Breast epithelium (tissue), 4 donors: ENCODE measurements at places on chromosomes 1 and 21.
A peak's percentile ranks its signal among the peaks of the same experiment; 100 is the strongest.

DNA sequence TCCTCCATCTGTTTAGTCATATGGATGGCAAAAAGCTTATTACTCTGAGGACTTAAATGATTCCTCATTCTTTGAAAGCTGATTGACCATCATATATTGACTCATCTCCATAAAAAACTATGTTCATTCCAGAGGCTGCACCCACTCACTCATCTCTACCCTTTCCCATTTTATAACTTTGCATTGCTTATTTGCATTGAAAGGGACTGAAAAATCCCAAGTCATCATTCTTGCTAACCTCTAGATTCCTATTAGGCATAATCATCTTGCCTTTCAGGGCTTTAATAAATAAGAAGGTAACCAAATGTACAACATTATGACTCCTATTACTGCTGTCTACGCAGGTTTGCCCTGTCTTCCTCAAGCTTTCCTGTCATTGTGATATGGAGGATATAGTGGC lies 1180.3 kb upstream of the B3GALT2 start:
- DNase-seq, result no peak

DNA sequence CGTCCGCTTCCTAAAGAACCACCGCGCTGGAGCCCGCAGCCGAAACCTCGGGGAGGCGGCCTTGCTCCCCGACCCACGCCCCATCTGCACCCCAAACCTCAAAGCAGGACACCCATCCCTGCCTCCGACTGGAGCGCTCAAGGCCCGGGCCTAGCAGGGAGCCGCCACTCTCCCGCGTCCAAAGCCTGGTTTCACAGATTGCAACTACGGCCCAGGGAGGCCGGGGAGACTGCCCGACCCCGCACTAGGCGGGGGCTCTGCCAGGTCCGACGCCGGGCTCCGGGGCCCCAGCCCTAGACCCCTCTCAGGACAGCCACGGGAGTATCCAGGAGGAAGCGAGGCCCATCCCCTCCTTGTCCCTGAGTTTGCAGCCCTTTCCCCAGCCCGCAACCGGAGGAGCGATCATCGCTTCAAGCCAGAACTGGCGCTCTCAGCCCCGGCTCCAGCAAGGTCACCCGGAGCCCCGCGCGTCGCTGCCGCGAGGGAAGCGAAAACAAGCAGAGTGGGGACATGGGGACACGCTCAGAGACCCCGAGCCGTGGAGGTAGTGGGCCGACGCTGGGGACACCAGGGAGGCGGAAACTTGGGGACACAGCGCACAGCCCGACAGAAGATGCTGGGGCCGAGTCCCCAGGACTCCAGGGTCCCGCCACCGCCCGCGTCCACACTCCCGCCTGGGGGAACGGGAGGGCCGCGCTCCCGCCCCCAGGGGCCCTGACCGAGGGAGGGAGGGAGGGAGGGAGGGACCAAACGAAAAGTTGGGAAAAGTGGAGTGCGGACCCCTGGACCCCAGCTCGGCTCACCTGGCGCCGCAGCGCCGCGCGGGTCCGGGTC lies 433 bp downstream of the TMEM200B start:
- DNase-seq, result no peak

- DNase-seq, result no peak
Measured at GRCh38 chr1:151193856-151194255, 3.9 kb upstream of the VPS72 start.

GRCh38 chr1:91278754-91279153 lies 125.9 kb downstream of the HFM1 start:
- DNase-seq, result no peak

DNA sequence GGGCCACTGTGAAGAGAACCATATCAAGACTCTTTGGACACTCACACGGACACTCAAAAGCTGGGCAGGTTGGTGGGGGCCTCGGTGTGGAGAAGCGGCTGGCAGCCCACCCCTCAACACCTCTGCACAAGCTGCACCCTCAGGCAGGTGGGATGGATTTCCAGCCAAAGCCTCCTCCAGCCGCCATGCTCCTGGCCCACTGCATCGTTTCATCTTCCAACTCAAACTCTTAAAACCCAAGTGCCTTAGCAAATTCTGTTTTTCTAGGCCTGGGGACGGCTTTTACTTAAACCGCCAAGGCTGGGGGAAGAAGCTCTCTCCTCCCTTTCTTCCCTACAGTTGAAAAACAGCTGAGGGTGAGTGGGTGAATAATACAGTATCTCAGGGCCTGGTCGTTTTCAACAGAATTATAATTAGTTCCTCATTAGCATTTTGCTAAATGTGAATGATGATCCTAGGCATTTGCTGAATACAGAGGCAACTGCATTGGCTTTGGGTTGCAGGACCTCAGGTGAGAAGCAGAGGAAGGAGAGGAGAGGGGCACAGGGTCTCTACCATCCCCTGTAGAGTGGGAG lies 36.3 kb upstream of the TDRD10 start:
- DNase-seq, result no peak

DNA sequence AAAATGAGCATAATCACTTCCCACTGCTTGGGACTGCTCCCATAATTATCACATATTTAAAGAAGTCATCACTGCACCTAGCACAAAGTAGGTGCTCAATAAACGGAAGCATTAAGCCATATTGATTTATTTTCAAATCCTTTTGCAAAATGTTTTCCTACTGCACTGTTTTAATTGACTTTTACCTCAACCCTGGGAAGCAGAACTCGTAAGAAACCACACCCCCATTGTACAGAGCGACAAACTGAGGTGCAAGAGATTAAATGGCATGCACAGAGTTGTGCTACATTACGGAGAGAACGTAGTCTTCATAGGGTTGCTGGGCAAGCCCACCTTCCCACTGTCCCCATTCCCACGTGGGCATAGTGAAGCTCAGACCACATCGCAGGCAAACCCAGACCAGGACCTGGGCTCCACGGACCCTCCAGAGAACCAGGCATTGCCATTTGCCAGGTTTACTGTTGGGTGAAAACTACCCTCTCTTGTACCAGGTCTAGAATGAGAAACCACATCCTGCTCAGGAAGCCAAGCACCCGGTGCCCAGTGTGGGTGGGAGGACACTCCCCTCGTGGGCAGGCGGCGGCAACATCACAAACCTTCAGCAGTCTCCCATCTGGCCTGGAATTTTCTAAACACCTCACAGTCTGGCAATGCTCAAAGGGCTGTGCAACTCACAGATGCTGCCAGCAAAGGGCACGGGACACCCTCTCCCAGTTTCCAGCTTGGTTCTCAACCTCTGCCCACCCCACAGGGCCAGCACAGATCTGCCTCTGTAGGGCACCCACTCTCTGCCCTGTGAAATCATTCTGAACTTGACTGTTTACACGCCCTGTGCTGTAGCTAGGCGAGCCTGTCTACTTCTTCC lies 8.2 kb downstream of the IFFO2 start:
- peak; percentile 87 for DNase-seq

DNA sequence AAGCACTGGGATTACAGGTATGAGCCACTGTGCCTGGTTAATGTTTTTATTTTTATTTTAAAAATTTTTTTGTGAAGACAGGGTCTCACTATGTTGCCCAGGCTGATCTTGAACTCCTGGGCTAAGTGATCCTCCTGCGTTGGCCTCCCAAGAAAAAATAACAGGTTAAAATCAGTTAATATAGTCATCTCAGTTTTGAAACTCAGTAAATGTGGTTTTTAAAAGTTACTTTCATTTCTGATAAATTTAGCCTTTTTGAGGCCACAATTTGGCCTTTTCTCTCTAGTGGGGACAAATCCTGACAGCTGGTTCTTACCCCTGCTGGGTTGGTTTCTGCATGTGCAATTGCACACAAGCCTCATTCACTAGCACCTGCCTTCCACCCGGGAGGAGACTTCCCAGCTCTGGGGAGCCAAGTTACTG lies 13.3 kb downstream of the PMF1 start:
- DNase-seq, result no peak

DNA sequence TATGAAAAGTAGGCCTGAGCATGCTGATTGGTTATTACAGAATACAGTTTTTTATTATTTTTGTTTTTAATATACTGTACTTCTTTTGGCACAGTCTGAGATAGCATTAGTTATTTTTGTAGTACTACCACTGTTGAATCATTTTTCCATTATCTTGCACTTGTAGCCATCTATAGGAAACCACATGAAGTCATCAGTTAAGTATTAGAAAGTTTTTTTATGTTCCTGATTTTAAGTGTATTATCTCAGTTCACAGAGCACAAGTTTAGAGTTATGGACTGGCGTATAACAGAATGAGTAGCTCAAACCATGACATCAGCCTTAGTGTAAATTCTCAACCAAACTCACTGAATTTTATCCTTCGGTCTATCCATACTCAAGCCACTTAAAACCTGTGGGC lies 22.8 kb downstream of the DHX9 start:
- DNase-seq, result no peak

DNA sequence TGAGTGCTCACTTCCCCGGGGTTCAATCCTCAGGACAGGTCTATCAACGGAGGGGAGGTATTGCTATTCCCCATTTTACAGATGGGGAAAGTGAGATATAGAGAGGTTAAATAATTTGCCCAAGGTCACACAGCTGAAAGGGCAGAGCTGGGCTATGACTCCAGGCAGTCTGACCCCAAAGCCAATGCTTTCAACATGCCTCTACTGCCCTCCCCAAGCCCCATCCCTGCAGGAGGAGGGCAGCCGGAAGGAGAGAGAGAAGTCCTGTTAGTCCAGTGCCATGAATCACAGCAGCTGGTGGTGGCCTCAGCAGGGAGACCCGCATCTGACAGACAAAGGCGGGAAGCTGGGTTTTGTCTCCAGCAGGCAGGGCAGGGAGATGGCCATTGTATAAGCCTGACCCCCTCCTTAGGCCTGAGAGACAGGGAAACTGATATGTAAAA lies 20.0 kb upstream of the CLIC4 start:
- no peak for DNase-seq

- no peak for DNase-seq
Measured at GRCh38 chr1:92747735-92748134, 37.2 kb downstream of the EVI5 start.

- no peak for DNase-seq
Measured at GRCh38 chr1:43441894-43442637, 11.7 kb downstream of the HYI start.

DNA sequence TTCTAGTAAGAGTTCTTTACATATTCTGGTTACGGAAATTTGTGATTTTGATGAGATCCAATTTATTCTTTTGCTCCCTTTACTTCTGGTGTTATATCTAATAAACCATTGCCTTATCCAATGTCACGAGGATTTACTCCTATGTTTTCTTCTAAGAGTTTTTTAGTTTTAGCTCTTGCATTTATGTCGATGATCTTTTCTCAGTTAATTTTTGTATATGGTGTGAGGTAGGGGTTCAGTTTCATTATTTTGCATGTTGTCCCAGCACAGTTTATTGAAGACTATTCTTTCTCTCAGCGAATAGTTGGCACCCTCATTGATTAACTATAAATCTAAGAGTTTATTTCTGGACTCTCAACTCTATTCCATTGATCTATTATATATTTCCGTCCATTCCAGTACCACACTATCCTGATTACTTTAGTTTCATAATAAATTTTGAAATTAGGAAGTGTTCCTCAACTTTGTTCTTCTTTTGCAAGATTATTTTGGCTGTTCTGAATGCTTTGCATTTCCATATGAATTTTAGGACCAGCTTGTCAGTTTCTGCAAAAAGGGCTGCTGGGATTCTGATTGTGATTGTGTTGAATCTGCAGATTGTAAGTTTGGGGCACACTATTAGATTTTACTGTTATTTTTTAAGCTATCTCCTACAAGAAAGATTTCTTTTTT lies 4.0 kb downstream of the KDM1A start:
- DNase-seq, result no peak

DNA sequence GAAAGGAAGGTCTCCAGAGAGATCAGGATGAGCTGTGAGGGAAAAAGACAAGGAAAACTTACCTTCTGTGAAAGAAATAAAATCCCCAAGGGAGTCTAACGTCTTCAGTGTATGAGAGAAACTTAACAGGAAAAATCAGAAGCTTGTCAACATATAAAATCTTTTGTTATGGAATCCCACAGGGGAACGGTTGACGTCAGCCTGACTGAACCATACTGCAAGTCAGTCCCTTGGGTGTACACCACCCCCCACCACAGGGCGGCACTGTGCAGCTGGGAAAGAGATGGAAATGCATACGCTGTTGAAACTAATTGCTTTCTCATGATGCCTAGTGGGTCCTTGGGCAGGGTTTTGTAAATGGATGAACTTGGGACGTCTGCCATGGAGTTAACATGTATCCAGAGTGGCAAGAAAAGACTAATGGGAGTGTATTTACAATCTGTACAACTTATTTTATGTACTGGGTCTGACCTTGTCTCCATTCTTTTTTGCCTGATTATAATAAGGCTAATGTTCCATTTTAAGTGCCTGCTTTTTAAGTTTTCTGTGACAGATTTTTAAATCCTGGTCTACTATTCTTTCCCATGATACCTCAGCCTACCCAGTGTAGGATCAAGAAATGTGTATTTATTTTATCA lies 22.7 kb downstream of the UTP25 start:
- DNase-seq, result no peak

- peak; percentile 30 for DNase-seq
Measured at GRCh38 chr1:227890451-227891222, 57.1 kb downstream of the WNT9A start.

GRCh38 chr21:43303275-43304178 lies 123.4 kb downstream of the SIK1 start:
- DNase-seq, result no peak

- DNase-seq, result no peak
Measured at GRCh38 chr1:93821423-93822144, 57.4 kb downstream of the DNTTIP2 start.

- DNase-seq, result no peak
Measured at GRCh38 chr21:33944185-33944763, 28.7 kb upstream of the ATP5PO start.

GRCh38 chr1:158045639-158046038 lies 52.2 kb downstream of the KIRREL1 start:
- DNase-seq, result no peak

- no peak for DNase-seq
Measured at GRCh38 chr1:85650645-85651044, 57.6 kb downstream of the ZNHIT6 start.

DNA sequence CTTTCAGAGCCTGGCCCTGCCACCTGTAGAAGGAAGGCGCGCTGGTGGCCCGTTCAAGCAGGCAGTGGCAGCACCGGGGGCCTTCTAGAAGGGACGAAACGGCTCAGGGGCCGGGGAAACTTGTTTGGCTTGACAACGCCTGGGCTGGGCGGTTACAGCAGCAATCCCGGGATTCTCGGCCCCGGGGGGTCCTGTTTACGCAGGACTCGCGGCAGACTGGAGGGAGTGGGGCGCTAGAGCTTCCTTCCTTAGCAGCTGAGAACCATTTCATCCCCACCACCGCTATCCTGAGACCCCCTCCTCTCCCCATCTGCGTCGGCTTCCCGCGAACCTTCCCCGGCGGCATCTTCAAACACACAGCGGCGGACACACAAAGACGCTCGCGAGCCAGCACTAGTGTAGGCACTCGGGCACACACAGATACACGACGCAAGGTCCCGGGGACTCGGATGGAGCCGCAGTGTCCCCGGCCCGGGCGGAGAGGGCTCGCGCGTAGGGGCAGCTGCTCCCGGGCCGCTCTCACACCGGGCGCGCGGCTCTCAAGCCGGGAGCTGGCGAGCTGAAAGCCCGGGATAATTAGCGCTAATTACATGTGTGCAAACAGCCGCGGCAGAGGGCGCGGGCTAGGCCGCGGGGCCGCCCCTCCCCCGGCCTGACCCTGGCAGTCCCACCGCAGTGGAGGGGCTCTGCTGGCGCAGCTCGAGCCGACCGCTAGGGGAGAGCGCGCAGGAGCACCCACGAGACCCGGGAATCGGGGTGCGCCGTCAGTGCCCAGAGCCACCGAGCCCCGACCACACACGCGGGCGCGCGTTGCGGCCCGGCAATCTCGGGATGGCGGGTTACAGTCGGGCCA lies 271.4 kb downstream of the FOXD2 start:
- DNase-seq, result no peak
